ENCODE measurements at places on chromosomes 12 and 14.

DNA sequence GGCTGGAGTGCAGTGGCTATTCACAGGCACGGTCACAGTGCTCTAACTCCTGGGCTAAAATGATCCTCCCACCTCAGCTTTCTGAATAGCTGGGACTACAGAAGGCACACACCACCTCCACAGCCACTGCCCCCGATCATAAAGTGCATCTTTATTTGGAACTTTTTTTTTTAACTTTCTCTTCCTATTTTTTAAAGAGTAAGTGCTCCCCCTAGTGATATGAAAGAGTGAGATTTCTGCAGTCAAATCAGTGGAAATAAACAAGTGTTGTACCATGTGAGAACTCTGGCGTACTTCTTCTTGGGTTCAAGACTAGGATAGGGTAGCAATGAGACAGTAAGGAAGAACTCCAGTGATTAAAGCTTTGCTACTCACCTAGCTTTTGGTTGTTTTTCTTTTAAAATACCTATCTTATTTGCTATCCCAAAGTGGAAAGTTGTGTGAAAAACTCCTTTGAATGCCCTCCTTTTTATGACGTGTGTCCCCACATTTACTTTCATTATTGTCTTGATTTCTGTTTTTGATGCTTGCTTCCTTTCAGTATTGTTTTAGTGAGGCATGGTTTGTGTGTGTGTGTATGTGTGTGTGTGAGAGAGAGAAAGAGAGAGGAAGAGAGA is 6.6 kb downstream of the PPP4R4 start:
- no peak for DNase-seq

GRCh38 chr12:24853588-24853987 is 95.3 kb downstream of the BCAT1 start:
- no peak for DNase-seq

GRCh38 chr14:53495846-53496343 is 342.8 kb upstream of the DDHD1 start:
- no peak for DNase-seq

GRCh38 chr14:72599579-72600470 is 294.1 kb downstream of the DPF3 start:
- no peak for DNase-seq
